CD4-positive, alpha-beta T cell treated with Interleukin-17A for 1 hour (primary cell): ENCODE measurements at places on chromosomes 3 and 15.

DNA sequence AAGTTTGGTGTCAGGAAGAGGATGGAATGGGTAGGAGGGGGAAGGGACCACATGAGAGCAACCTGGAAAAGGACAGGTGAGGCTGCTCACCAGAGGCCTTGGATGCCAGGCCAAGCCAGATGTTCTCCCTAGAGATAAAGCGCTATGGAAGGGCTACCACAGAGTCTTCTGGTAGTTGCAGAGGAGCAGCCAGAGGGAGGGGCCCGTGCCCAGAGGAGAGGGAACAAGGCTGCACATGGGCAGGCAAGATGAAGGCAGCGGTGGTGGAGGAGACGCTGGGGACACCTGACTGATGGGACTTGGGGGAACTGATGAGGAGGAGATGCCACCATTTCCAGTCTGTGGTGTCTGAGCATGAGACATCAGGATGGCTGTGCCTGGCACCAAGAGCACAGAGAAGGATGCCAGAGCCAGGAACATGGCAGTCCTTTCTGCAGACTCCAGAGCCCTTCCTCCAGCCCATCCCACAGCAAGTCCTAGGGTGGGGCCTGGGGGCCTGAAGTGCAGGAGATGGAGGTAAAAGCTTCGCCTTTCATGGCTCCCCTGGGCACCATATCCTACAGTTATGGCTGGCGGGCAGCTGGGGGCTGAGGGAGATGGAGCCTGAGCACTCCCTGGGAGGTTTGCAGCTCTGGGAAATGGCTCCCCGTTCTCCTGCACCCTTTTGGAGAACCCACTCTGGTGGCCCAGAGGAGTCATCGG is 103.0 kb downstream of the ETFA start:
- no peak for DNase-seq

GRCh38 chr3:63192248-63192647 is 85.9 kb upstream of the SYNPR start:
- DNase-seq, result no peak

- DNase-seq, result no peak
Observed at GRCh38 chr3:106957029-106957428, 420.2 kb upstream of the CCDC54 start.

- DNase-seq, result no peak
Observed at GRCh38 chr15:37361621-37362020, 261.3 kb upstream of the MEIS2 start.

DNA sequence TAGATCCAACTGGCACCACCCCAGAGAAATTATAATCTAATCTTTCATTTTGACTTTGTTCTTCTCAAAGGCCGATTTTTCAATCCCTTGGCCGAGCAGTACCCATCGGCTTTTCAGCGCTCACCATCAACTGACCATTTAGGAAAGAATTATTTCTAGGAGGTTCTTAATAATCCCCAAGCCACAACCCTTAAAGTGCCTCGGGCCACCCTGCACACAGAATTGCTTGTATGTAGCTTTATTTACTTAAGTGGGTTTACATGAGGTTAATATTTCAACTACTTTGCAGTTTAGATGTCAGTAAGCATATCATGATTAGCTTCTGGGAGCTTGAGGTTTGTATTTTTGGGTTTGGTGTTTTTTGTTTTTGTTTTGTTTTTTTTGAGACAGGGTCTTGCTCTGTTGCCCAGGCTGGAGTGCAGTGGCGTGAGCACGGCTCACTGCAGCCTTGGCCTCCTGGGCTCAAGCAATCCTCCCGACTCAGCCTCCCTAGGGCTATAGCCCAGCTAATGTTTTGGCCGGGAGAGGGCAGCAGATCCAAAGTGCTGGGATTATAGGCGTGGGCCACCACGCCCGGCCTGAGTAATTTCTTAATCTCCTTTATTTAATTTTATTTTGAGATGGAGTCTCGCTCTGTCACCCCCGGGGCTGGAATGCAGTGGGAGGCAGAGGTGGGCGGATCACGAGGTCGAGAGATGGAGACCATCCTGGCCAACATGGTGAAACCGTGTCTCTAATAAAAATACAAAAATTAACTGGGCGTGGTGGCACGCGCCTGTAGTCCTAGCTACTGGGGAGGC is 801 bp upstream of the CDAN1 start:
- DNase-seq, result no peak
